ENCODE measurements at places on chromosomes 6 and 20. TPM values are rescaled to one million over a fixed set of nuclear protein-coding genes. Genes with fewer than 3 reads are reported as not detected.

- peak; percentile 74 for DNase-seq
These were observed 2.6 kb downstream of the TAGAP start for GRCh38 chr6:159042003-159042825.

DNA sequence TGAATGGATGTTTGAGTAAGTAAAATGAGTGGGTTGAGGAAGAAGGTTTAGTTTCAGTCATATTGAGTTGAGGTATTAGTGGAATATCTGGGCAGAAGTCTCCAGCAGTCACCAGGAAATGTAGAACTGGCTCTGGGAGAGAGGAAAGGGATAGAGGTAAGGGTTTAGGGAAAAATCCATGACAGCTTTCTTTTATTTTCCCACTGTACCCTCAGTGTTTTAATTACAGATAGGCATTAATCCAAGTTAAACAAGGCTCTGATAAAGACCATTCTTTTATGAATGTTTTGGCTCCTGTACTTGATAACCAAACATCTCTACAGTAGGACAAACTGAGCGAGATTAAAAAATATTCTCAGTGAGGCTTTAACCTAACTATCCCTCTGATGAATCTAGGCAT is 318.4 kb upstream of the SYNCRIP start:
- no peak for DNase-seq

DNA sequence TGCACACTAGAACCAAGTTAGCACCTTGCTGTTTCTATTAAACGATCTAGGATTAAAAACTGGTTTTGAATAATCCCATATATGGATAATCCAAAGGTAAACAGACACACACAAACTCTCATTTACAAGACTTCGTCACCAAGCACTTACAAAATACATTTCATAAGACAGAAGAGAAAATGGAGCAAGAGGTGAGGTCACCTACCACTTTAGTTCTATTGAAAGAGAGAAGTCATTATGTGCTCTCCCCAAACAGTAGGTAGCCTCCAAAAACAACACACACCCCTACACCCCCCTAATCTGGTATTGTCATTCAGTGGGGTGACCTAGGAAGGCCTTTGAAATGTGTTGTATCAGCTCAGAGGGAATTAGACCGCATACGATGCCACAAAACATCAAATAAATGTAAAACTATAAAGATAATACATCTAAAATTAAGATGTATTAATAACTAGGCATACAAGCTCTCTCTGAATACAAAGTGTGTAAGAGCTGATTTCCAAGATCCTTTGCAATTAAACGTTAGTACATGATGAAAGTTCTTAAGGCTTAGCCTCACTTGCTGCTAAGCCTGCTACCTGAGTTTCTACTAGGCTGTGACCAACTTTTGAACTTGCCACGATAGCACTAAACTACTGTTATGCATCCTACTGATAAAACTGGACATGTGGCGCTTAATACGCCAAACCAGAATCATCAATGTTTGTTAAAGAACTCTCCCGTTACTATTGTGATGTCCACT is 1.6 kb downstream of the SRPK1 start:
- no peak for DNase-seq

DNA sequence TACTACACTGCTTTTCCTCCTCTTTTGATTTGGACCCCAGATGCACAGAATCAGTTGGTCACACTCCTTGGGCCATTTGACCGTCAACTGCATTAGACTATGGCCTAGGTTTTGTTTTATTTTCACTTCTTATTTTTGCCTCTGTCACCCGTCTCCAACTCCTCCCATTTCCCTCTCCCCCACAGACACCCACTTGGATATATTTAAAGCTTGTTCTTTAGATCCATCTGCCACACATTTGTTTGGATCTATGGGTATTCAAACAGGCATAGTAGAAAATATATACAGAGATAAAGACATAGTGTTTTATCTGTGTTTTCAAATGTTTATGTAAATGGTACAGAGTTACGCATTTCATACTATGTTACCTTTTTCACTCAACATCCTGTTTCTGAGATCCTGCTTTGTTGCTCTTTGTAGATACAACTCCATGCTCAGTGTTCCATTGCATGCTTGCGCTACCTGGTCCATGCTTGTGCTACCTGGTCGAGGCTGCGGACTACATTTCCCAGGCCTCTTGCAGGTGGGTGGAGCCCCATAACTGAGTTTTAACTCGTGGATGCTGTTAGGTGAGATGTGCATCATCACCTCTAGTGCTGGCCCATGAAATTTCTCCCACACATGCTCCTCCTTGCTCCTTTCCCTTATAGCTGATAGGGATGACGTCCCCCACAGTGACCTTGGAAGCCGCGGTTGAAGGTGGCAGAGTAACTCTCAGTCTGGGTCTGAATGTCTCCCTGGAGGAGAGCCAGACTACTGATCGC is 11.5 kb upstream of the PREX1 start:
- no peak for DNase-seq

DNA sequence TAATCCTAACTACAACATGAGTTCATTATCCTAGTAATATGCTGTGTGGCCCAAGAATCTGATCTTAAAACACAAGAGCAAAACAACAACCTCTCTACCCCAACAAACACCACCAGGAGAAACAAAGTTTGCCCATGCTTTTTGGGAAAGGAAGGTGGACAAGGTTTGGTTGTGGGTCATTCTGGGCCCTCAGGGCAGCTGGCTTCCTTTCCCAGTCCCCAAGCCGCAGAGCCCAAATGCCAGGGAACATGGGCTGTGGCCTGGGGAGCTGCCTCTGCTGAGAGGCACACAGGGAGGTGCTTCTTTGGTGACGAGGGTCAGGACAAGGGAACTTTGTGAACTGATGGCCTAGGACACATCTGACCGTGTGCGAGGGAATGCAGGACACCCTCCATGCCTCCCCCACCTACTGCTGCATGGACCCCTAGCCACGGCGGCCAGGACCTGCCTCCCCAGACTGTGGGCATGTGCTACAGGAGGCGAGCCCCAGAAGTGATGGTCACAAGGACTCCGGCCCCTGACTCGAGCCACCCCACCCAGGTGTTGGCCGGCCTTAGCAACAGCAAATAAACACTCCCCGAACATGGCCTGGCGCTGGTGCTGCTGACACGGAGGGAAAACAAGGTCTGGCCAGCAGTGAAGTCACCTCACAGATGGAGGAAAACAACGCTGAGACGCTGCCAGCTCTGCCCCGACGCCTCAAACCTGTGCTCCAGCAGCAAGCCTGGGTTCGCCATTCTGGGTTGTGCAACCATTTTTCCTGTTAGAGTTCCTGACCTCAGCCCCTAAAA is 55.6 kb downstream of the RRBP1 start:
- DNase-seq, result no peak

DNA sequence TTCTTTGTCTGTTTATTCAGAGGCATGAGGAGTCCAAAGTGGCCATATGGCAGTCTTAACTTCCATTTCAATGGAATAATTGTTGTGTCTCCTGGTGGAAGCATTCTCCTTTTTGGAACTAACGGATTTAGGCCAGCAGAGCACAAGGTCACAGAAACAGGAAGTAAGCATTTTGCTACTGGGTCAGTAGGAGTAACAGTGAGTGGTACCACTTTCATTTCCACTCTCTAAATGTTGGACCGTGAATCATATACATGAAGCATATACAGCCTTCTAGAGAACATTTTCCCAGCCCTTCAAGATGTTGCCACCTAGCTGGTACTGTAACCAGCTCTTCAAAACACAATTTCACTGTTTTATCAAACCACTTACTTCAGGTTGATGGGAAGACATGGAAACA is 182.8 kb downstream of the EYS start:
- DNase-seq, result no peak

Gene GPX5
- 4.6 TPM for total RNA-seq

- no peak for DNase-seq
These were observed 172.0 kb downstream of the COL9A1 start for GRCh38 chr6:70130865-70131264.

Gene RNF182
- total RNA-seq, result 3.6 TPM

DNA sequence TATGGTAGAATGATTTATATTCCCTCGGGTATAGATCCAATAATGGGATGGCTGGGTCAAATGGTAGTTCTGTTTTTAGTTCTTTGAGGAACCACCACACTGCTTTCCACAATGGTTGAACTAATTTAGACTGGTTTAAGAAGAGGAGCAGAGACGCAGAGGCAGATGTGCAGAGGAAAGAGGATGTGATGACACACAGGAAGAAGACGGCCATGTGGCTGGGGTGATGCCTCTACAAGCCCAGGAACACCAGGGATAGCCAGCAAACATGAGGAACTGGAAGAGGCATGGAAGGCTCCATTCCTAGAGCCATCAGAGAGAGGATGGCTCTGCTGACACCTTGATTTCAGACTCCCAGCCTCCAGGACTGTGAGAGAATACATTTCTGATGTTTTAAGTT is 218.3 kb upstream of the DTNBP1 start:
- no peak for DNase-seq

DNA sequence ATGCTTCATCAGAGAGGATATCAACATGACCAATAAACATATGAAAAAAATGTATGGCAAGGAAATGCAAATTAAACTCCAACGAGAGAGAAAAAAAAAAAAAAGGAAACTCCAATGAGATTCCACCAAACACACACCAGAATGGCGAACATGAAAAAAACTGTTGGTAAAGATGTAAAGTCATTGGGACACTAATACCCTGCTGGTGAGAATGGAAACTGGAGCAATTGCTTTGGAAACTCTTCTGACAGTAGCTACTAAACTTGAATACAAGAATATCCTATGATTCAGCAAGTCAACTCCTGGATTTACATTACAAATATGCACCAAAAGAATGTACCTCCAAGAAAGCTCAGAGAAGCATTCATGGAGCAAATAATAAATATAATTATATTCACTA is 260.7 kb upstream of the ECI2 start:
- DNase-seq, result no peak

Gene LINC00237
- 4.3 TPM for total RNA-seq

DNA sequence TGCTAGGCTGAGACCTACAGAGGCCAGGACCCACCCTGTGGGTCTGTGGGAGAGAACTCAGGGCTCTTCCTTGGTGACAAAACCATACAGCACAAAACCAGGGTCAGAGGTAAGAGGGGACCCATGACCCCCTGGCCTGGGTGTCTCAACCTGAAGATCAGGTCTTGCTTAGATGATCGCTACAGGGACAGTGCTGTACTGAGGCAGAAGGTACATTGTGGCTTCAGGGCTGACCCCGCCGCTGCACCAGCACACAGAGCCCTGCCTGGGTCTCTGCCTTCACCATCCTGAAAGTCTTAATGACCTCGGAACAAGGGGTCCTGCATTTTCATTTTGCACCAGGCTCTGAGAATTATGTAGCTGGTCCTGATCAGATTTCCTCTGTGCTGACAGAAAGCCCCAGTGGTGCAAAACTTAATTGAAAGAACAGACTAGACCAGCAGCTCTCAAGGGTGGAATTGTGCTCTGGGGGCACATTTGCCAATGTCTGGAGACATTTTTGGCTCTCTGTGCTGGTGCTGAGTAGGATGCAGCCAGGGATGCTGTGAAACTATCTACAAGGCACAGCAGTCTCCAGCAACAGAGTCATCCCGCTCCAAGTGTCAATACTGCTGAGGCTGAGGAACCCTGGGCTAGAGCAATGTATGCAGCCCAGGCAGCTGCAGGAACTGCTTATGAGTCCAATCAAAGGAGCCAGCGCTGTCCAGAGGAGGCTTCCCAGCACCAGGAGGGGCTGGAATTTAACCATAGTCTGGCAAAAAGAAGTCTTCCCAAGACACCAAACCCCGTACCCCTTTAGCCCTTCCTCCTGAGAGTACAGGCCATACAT is 254.9 kb downstream of the ERMARD start:
- no peak for DNase-seq

Gene SLC12A5
- 9.1 TPM for total RNA-seq

DNA sequence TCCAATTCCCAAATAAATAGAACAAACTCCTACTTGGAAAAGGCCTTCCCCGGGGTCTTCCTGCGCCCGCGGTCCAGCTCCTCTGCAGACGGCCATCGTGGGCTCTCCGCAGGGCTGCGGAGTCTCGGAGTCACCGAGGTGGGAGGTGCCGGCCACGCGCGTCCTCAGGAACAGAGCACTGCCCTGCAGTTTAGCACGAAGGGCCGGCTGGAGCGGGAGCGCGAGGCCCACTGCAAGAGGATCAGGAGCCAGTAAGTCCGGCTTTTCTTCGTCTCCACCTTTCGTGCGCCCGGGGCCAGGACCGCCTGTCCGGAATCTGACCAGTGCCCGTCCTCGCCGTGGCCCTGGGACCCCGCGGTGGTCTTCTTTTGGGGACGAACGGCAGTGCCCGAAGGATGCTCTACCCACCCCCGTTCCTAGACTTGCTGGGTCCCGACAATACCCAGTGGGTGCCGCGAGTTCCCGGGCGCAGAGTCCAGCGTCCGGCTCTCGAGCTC is 1.4 kb downstream of the BHLHE23 start:
- no peak for DNase-seq

DNA sequence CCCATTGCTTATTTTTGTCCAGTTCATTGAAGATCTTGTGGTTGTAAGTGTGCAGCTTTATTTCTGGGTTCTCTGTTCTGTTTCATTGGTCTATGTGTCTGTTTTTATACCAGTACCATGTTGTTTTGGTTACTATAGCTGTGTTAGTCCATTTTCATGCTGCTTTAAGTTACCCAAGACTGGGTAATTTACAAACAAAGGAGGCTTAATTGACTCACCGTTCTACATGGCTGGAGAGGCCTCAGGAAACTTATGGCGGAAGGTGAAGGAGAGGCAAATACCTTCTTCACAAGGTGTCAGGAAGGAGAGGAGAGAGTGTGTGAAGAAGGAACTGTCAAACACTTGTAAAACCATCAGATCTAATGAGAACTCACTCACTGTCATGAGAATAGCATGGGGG is 29.9 kb upstream of the FERMT1 start:
- no peak for DNase-seq

- peak; percentile 77 for DNase-seq
These were observed 109.3 kb downstream of the WDR27 start for GRCh38 chr6:169592558-169592957.

Gene SNX5
- 118 TPM for total RNA-seq

DNA sequence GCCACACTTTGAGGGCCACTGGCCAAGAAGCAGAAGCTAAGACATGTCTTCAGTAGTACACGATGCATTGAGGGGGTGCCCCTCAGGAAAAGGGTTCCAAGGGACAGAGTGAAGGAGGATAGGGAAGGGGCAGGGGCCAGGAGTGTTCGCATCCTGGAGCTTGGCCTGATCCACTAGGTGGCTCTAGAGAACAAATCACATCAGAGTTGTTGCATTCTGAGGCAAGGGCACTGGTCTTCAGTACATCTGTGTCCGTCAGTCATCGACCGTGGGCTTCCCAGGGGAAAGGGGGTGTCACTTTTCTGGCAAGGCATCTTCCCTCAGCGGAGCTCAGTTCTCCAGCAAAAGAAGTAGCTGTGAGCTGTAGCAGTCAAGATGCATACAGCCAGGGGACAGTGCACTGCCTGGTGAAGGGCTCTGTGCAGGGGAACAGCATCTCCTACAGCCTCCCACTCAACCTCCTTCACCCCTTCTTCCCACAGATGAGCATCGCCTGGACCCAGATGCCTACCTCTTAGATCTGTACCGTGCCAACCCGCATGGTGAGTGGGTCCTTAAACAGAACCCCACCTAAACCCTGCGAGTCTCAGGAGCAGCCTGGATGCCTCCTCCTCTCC is 47.8 kb downstream of the ARHGAP40 start:
- DNase-seq, result no peak

GRCh38 chr6:15905488-15906419 is 223.1 kb upstream of the MYLIP start:
- DNase-seq, result no peak

Gene MATN4
- not detected for total RNA-seq
